Hepatic stellate cell (primary cell): ENCODE measurements at places on chromosomes 1 and 21.

GRCh38 chr1:17084787-17085186 is 31.0 kb upstream of the SDHB start:
- DNase-seq: no peak

GRCh38 chr21:34802180-34802899 is 133.5 kb downstream of the CLIC6 start:
- no peak for DNase-seq

GRCh38 chr1:96538111-96538641 is 183.4 kb upstream of the PTBP2 start:
- peak; percentile 6 for DNase-seq

DNA sequence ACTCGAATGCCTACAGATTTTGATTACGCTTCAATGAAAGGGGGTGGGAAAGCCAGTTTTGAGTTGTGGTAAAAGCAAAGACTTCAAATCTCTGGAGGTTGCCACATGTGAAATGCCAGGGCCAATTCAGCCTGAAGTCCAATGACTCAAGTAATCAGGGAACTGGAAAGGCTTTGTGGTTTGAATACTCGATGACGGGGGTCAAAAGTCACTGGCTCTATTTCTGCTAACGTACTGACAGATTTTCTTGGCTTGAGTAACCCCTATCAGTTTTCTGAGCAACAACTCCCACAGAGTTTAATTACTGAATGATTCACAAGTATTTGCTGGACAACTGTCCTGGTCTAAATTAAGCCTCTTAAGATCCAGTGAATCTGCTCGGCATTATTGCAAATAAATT is 152.2 kb downstream of the SIPA1L2 start:
- peak; percentile 37 for DNase-seq

DNA sequence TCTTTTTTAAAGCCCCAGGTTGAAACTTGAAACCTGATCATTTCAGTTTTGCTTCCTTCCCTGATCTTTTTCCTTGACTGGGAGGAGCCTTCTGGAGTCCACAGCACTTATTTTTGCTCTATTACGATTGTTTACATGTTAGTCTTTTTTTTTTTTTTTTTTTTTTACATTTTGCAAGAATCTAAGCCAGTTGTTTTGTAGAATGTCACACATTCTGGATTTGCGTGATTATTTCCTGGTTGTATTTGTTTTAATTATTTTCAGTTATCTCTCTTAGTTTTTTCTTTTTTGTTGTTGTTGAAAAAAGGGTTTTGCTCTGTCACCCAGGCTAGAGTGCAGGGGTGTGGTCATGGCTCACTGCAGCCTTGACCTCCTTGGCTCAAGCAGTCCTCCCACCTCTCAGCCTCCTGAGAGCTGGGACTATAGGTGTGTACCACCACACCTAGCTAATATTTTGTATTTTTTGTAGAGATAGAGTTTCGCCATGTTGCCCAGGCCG is 32.8 kb downstream of the OSBPL9 start:
- no peak for DNase-seq

DNA sequence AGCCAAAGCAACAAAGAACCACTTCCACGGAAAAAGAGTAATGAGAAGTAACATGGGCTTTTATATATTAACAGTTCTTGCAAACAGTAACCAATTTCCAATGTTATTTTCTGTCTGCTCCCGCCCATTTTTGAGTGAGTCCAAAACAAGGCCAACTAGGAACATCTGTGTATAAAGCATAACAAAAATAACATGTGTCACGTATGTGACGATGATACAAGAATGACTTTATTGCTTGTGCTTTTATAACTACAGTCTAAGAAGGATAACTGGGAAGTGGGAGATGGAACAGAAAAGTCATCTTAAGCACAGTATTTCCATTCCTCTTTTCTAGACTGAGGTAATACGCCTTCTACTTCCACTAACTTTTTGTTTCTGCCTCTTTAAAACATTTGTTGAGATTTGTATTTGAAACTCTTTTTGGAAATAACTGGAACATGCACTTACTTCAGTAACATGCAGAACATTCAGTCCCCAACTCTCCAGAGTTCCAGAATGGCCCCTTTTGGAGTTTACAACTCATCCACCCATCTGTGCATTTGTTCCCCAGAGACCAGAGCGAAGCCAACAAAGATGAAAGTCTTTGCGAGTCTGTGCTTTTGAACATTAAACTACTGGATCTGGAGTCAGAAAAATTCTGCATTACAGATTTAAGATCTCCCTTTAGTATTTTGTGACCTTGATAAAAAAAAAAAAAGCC is 143.0 kb upstream of the ZRANB2 start:
- no peak for DNase-seq
